ENCODE measurements at places on chromosomes 16 and 17.

DNA sequence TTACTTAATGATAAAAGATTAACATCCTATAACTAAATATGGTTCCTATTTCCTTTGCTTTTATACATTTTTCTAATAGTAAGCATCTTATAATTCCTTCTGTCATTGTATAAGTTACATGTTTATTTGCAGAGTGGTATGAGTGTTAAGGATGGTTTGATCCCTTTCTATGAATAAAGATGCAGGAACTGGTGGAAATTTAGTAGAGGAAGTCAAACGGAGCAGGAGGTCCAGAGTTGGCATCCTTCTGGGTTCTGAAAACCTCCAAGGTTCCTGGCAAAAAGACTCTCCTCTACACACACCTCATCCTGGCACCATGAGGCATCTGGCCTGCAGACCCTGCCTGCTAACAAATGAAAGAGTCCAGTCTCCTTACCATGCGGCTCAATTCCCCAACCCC, 296.8 kb downstream of the SOX9 start:
- no peak for DNase-seq

DNA sequence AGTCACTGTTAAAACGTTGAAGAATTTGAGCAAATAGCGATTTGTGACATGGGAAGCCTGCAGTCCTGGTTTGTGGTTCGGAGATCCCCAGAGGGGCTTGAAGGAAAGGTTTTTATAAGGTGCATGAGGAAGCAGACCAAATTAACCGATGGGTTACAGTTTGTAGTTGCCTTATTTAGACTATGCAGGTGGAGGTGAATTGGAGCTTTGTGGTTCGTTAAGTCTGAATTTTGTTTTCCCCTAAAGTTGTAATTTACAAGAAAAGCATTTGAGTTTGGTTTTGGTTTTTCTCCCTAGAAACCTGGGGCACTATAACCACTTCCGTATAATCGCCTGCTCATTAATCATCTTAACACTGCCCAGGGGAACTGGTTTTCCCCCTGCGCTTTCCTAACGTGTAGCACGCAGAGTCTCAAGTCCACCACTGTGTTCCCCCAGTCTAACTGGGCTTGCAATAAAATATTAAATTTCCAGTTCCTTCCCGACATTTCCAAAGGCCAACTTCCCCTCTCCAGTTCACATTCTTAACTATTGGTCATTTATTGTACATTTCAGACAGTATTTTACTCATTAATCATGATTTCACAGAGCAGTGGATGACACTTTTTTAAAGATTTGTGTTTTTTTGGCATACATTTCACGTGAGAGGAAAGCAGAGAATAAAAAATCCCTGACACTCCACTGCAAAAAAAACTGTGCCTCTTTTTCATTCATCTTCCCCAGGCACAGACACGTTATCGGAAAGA, 932 bp downstream of the ZNF267 start:
- peak; percentile 64 for DNase-seq

DNA sequence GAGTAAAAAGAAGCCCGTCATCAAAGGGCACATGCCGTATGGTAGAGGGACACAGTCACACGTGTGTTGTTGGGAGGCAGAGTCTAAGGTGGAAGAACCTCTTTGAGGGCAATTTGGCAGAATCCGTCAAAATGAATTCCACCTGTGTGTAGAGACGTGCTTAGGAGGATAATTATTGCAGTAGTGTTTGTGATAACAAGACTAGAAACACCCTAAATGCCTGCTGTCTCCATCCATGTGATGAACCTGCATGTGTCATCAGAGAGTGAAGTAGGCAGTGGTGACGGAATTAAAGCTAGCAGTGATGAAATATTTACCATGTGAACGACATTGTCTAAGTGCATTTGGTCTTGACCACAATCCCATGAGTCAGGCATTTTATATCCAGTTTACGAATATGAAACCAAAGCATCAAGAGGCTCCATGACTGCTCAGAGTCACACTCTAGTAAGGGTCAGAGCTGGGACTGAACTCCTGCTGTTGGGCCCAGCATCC, 61.3 kb upstream of the ADORA2B start:
- DNase-seq = no peak

- DNase-seq = no peak
Measured at GRCh38 chr17:61551255-61551742, 39.7 kb downstream of the NACA2 start.

DNA sequence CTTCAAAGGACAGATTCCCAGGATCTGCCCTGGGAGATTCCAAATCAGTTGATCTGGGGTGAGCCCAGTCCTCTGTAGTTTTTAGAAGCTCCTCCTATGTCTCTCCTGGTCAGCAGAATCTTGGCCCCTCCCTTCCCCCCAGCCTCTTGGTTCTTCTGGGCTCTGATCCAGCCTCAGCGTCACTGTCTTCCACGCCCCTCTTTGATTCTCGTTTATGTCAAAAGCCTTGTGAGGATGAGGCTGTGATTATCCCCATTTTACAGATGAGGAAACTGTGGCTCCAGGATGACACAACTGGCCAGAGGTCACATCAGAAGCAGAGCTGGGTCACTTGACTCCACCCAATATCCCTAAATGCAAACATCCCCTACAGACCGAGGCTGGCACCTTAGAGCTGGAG, 840 bp upstream of the CDH5 start:
- DNase-seq = no peak

DNA sequence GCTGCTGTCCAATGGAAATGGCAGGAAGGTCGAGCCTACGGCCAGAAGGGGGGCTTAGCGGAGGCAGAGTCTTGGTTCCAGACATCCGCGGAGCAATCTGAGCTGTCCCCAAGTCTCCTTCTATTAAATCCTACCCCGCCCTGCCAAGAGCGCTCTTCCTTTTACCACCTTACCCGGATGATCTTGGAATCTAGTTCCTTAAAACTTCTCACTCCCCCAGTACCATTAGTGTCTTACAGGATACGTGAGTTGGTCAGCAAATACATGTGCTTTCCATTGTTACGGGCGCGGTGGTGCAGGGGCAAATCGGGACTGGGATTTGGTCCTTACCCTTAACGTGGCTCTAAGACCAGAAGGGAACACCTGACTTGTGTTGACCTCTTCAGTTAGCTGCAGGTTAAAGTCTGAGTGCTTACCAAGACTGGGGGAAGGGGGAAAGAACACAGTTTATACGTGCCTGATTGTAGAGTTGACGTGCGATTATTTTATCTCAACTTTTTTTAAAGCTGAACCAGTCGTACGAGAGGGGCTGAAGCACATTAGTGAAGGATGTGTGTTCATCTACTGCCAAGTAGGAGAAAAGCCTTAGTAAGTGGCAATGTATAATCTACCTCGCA, 495 bp downstream of the TXNDC17 start:
- no peak for DNase-seq

DNA sequence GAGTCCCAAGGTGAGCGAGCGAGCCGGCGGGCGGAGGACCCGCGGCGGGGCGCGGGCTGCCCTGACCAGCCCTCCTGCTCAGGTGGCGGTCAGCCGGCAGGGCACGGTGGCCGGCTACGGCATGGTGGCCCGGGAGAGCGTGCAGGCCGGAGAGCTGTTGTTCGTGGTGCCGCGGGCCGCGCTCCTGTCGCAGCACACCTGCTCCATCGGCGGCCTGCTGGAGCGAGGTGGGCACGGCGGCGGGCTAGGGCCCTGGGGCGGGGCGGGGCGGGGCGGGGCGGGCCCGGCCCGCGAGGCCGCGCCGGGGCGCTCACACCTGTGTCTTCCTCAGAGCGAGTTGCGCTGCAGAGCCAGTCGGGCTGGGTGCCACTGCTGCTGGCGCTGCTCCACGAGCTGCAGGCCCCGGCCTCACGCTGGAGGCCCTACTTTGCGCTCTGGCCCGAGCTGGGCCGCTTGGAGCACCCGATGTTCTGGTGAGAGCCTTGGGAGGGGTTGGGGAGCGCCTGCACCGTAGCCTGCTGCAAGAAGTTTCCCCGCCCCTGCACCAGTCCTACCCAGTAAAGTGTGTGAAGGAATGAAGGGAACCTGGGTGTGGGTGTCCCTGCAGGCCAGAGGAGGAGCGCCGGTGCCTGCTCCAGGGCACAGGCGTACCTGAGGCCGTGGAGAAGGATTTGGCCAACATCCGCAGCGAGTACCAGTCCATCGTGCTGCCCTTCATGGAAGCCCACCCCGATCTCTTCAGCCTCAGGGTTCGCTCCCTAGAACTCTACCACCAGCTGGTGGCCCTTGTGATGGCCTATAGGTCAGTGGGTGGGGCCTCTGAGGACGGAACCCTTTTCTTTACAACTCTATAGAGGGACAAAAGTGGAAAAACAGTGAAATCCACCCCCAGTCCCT, 802 bp downstream of the SETD6 start:
- peak; percentile 33 for DNase-seq

DNA sequence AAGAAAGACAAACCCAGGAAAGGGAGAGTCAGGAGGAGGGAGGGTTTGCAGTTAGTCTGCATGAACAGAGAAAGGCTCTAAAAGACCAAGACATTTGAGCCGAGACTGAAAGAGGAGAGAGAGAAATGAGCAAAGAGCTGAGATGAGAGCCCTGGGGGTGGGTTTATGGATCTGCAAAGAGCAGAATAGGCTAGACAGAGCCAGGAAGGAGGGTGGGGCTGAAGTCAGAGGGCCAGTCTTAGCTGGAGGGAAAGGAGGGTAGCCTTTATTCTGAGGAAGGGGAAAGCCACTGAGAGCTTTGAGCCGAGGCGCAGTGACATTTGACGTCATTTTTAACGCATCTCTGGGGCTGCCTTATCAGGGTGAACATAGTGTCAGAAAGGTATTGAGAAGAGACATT, 85.7 kb upstream of the CDH13 start:
- no peak for DNase-seq

- DNase-seq = peak; percentile 64
Measured at GRCh38 chr16:2919511-2920255, 8.0 kb downstream of the FLYWCH1 start.

DNA sequence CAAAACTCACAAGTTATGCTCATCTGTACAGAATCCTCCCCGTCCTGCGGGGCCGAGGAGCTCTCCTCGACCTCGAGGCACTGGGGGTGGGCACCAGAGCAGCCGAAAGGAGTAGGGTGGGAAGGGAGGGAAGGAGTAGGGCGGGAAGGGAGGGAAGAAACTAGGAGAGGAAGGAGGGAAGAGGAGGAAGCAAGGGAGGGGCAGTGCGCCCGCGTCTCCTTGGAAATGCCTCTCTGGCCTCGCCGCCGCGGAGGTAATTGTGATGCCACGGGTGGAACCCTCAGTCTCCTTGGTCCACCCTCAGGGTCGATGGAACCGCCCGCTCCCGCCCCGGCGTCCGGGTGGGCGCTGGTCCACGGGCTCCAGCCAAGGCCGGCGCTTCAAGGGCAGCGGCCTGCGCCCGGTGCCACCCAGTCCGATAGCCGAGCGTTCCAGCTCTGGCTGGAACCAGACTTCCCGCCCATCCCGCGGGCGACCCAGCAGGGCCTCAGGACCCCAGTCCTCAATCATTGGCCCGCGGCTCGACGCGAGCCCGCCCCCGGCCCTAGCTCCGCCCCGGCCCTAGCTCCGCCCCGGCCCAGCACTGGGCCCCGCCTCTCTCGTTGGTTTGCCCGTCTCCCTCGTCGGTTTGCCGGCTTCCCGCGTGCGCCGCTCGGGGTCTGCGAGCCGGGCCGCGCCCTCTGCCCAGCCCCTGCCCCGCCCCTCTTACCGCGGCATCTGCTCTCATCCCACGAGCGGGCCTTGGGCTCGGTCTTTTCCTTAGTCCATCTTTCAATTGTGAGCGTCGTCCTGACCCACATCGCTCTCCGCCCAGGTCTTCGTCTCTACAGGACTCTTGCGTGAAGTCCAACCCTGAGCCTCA, 596 bp downstream of the PROCA1 start:
- DNase-seq = peak; percentile 88

DNA sequence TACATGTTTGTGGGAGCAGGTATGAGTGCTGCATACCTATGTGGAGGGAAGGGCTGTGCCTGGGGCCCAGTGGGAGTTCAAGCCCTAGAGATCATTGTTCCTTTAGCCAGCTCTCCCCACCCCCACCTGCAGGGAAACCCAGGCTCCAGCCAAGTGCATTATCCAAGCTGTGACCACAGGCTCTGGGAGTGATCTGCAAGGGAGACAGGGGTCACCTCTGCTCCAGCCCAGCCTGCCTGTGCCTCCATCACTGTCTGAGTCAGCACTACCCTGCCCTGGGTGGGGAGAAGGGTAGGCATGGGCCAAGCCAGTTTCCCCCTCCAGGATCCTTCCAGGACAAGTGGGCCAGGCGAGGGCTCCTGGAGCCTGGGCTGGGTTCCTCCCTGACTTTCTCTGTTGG, 32.1 kb upstream of the SBK1 start:
- no peak for DNase-seq
